ENCODE measurements at places on chromosomes 2 and 18.

- DNase-seq = no peak
These were observed 136.1 kb downstream of the SMAD7 start for GRCh38 chr18:48814490-48815178.

DNA sequence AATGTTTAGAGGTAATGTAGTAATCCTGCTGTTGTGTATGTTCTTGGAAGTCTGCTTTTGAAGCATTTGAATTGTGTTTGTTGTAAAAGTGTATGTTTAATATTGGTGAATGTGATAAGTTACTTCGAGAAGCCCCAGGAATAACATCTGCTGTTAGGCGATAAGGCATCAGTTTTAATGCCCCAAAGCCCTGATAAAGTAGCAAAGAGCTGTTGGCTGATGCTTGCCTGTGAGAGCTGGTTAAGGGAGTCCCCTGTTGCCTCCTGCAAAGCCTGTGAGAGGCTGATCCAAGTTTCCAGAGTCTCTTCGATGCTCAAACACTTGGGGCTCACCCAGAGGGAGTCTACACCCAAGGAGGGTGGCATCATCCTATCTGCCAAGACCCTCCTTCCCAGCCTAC lies 110.3 kb downstream of the RNF152 start:
- no peak for DNase-seq

DNA sequence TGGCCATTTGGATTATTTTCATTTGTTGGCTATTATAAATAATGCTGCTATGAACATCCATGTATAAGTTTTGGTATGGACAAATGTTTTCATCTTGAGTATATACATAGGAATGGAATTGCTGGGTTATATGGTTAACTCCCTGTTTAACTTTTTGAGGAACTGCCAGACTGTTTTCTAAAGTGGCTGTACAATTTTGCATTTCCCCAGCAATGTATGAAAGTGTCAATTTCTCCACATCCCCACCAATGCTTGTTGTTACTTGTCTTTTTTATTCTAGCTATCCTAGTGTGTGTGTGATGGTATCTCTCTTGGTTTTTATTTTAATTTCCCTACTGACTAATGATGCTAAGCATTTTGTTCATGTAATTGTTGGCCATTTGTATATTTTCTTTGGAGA lies 90.6 kb upstream of the CYP26B1 start:
- DNase-seq = no peak

GRCh38 chr2:83002706-83003105 lies 1456.4 kb downstream of the SUCLG1 start:
- no peak for DNase-seq

DNA sequence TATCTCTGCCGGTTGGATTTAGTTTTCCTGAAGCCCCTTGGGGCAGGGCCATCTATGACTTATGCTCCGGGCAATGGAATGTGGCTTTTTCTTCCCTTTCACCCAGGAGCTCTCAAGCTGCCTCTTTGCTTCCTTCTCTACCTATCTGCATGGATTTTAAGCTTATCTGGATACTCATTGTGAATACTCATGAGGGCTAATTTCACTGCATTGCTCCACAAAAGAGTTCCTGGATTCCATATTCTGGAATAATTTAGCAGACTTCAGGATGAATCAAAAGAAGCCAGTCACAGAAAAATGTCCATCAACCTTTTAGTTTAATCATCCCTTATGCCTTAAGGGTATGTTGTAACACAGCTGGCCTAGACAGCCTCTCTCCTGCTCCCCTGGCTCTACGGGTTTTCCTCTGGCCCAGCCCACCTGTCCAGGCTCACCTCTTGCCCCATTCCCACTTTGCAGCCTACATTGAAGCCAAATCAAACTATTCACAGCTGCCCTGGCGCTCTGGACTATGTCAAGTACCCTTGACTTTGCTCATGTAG lies 122.8 kb upstream of the RMDN2 start:
- no peak for DNase-seq

- no peak for DNase-seq
These were observed 136.4 kb downstream of the SCG2 start for GRCh38 chr2:223465793-223466192.

DNA sequence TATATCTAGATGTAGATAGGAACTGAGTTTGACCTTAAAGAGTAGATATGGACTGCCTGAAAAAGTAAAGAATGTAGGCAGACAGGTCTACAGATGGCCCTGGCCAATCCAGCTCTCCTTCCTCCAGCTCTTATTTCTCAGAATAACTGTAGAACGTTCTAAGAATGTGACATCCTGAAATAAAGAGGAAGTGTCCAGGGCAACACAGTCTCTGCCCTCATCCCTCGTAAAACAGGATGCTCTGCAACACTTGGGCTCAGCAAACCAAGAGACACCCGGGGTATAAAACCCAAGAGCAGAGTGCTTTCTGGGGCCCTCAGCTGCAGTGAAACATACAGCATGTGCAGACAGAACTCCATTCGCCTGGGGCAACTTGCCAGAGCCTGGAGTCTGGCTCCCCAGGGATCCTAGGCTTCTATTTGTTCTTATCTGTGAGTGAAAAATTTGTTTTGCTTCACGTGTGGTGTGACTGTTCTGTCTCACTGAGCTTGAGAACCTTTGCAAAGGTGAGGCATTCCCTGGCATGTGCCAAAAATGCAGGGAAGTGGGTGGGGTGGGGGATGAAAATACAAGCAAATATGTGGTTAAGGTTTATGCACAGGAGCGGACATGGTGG lies 401.0 kb downstream of the SETBP1 start:
- DNase-seq = no peak

DNA sequence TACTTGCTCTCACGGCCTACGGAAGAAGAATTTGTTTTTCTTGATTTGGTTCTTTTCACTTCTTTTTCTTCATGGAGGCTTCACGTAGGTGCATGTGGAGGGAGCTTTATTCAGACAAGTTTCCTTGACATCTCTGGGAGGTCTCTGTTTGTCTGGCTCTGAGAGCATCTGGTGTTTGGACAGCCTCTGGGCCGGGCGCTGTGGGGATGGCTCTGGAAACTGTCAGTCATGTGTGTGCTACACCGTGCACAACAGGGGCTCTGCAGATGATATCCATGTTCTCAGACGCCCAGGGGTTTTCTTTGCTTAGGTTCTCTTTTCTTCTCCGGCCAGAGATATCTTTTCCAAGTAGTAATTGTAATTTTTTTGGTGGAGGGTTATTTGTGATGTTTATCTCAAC lies 130.7 kb downstream of the SH3RF3 start:
- DNase-seq = no peak

GRCh38 chr2:224174990-224175389 lies 135.9 kb upstream of the SERPINE2 start:
- DNase-seq = no peak

GRCh38 chr18:63892566-63892965 lies 5.1 kb downstream of the SERPINB2 start:
- no peak for DNase-seq

DNA sequence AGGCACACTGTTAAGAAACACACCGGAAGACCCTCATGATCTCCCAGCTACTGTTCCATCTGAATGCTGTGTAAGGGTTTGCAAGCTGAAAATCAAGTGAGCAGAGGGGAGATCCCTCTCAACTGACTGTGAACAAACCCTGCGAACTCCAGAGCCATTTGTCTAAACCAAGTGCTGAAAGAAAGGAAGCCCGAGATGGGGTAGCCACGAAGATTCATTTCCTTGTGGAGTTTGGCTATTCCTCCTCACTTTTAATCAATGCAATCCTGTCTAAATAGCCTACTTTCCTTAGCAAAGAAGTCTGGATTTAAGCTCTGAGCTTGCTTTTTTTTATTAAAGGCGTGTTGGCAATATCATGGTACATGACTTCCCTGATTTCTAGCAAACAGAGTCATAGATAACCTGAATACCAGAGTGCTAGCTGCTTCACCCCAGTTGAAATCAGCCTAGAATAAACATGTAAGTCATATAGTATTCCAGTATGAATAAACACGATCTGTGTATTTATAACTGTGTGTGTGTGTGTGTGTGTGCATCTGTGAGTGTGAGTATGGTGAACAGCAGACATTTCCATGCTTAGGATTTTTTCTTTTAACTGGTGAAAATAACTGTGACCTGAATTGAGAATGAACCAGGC lies 365.2 kb downstream of the ZNF521 start:
- DNase-seq = no peak

Measured in T-helper 17 cell (primary cell).